Breast epithelium (tissue), 4 donors: ENCODE measurements at places on chromosomes 5 and 9. TPM values are rescaled to one million over a fixed set of nuclear protein-coding genes. Genes with fewer than 3 reads are reported as not detected.

- no peak for DNase-seq
Measured at GRCh38 chr9:113823421-113823820, 52.7 kb upstream of the ZNF618 start.

GRCh38 chr5:165457859-165458481 lies 1952.6 kb downstream of the MAT2B start:
- no peak for DNase-seq

- DNase-seq: no peak
Measured at GRCh38 chr5:67748165-67748690, 467.3 kb upstream of the PIK3R1 start.

DNA sequence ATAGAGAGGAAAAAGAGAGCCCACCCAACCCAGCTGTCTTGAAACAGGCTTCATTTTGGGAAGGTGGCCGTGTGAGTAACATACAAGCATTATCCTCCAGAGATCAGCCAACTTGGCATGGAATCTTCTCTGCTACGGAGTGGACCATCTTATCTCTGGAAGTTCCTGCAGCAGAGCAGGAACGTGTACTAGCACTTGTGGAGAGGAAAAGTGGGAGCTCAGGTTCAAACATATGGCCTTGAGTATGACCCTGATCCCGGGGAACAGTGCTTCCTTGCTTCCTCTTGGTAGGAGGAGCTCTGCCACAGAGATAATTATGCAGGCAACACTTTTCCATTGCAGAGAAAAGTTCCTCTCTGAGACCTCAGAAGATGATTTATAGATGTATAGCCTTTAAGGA lies 490.4 kb upstream of the ACO1 start:
- DNase-seq: no peak

- DNase-seq: no peak
Measured at GRCh38 chr9:112894699-112895098, 4.0 kb upstream of the SLC46A2 start.

GRCh38 chr5:89097103-89097502 lies 214.1 kb upstream of the MEF2C start:
- no peak for DNase-seq

- no peak for DNase-seq
Measured at GRCh38 chr9:129569502-129570449, 51.1 kb downstream of the C9orf50 start.

DNA sequence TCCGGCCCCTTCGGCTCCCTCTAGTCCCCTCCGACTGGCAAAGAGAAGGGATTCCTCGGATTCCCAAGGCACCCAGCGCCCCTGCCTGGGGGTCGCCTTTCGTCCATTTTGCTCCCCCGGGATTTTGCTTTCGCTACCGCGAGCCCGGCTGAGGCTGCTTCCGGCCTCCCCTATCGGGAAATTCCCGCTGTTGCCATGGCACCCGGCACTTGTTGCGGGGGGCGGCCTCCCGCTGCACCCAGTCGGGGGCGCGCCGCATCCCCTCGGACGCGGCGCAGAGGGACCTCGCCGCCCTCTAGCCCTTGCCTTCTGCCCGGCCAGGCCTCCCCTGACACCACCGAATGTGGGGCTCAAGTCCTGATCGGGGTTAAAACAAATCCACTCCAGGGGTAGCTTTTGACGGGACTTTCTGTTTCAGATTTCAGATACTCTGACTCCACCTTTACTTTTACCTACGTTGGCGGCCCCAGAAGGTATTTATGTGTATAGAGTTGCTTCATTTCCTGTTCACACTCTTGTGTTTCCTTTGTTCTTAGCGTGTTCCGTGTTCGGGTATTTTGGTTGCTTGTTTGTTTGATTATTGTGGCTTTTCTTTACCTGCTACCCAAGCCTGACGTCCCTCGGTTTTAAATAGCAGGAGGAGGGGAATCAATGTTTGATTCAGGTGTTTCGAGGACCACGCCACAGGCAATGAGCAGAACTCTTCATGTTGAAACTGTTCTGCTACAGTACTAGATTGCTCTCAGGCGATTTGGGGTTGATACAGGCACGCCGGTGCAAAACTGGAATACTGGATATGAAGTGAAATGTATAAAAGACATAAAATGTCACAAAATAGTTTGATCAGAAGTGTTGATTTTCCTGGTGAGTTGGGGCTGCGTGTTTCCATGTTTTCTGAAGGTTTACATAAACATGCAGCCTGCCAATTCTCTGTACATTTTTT lies 1.5 kb downstream of the PARP8 start:
- peak; percentile 30 for DNase-seq

The SLC6A18 gene
- not detected for total RNA-seq

- no peak for DNase-seq
Measured at GRCh38 chr5:76524101-76524835, 98.9 kb downstream of the F2RL2 start.
